Posterior vena cava (tissue), 2 donors: ENCODE measurements at places on chromosomes 7 and 10. TPM values are rescaled to one million over a fixed set of nuclear protein-coding genes. Genes with fewer than 3 reads are reported as not detected.

GRCh38 chr10:17504547-17505245 lies 50.3 kb upstream of the ST8SIA6 start:
- no peak for DNase-seq

The PNLIPRP1 gene
- total RNA-seq, result 1.1 TPM

DNA sequence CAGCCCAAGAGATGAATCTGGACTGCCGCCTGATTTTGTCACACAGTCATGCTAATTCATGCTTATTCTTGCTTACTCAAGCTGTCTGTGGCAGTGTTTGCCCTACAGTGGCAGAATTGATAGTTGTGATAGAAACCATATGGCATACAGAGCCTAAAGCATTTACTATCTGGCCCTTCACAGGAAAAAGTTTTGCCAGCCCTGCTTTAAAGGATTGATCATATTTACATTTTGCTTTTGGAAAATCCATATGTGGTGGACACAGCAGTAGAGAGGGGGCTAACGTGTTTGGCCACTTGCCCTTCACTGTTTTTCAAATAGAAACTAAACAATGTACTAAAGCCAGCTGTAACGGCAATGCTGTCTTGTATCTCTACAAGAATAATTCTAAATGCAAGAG lies 974.0 kb upstream of the GHITM start:
- DNase-seq, result no peak

The WASHC2C gene
- total RNA-seq, result 34.5 TPM

GRCh38 chr10:78706726-78707540 lies 361.8 kb upstream of the ZMIZ1 start:
- no peak for DNase-seq

The C10orf143 gene
- total RNA-seq, result 3.1 TPM

The CPA1 gene
- 6.7 TPM for total RNA-seq
